Stimulated activated CD4-positive, alpha-beta T cell treated with anti-CD3 and anti-CD28 coated beads, Interleukin-2, amount 100 ng/mL, for 48 hours (primary cell): ENCODE measurements at places on chromosomes 2 and 18.

DNA sequence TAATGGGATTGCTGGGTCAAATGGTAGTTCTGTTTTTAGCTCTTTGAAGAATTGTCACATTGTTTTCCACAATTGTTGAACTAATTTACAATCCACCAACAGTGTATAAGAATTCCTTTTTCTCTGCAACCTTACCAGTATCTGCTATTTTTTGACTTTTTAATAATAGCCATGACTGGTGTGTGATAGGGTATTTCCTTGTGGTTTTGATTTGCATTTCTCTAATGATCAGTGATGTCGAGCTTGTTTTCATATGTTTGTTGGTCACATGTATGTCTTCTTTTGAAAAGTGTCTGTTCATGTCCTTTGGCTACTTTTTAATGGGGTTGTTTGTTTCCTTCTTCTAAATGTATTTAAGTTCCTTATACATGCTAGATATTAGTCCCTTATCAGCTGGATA lies 322.3 kb downstream of the CDH2 start:
- DNase-seq, result no peak

DNA sequence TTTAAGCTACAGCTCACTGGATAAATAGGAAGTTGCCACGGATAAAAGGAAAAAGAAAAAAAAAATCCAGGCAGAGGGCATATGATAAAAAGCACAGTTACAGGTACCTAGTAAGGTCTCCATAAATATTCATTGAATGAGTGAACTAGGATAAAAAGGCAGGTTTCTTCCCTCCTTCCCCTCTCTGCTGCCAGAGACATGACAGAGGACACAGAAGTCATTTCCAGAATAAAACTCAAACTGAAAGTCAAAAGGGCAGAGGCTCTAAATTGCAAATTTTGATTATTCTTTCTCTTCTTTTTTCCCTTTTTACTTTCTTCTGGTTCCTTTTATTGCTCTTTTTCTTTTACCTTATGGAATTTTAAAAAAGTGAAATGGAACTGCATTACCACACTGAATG lies 7.7 kb downstream of the CD302 start:
- no peak for DNase-seq

DNA sequence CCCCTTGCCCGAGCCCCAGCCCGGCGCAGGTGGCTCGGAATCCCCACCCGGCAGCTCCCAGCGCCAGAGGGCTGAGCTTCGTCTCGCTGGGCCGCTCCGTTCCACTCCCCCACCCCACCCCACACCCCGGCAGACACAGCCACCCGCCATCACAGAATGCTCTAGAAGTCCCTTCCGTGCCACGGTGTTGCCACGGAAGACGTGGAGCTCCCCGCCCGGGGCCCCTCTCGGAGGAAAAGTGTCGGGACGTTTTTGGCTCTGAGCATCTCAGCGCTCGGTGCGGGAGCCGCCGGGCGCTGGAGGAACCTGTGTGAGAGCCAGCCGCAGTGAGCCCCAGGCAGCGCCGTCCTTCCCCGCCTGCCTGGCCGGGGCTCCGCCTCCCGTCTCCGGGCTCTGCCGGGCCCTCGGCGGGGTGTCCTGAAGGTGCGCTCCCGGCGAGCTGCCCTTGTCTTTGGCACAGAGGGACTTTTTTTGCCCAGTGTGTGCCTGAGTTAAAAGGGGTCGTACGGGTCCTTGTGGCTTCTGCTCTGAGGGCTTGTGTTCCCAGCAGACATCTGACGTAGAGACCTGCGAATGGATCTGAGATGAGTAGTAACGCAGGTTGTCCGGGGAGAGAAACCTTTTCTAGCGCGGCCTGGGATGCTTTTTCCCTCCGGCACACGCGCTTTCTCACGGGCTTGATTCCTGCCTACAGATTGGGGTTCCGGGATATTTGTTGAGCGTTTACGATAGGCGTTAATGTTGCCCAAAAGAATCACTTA lies 1.8 kb downstream of the ZCCHC2 start:
- DNase-seq, result peak; percentile 50

DNA sequence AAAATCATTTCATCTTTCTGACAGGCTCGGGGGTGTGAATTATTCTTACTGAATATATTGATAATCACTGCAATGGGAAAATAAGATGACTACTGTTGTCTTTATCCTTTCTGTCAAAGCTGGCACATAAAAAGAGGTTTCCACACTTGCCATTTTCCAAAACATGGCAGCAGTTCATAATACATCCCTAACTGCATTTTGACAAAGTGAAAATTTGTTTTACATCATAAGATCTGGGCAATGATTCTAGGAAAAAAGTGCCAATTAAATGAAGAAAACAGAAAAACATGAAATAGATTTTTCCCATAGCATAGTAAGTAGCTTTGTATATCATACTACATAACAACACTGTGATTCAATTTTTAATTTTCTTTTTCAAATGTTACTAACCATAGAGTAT lies 65.4 kb downstream of the ERBB4 start:
- no peak for DNase-seq

GRCh38 chr2:196434217-196434616 lies 205.3 kb upstream of the CCDC150 start:
- DNase-seq, result no peak

GRCh38 chr2:69796174-69796573 lies 33.3 kb upstream of the GMCL1 start:
- no peak for DNase-seq

- no peak for DNase-seq
These were observed 38.1 kb downstream of the NAPG start for GRCh38 chr18:10563886-10564285.

DNA sequence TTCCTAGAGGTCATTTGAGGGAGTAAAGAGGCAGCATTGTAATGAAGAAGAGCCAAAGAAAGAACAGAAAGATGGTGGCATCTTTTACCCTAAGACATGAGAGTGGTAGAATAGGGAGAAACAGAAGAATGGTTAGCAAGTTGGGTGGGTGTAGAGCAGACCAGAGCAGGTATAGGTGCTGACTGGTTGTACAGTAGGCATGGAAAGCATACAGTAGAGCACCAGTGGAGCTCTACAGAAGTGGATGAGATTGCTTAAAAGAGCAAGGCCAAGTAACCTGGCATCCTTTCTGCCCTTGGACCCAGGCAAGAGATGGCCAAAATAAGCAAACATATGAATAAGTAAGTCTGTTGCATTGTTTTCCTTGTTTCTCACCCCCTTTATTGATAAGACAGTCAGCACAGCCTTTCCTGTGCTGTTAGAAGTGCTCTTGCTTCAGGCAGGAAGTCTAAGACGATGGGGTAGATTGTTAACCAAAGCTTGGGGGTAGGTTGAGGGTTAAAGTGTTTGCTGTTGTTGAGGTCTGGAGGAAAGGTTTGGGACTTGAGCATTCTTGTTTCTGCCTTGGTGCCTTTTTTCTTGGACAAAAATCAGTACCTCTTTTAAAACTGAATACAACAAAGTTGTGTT lies 76.9 kb downstream of the DIS3L2 start:
- DNase-seq, result no peak

DNA sequence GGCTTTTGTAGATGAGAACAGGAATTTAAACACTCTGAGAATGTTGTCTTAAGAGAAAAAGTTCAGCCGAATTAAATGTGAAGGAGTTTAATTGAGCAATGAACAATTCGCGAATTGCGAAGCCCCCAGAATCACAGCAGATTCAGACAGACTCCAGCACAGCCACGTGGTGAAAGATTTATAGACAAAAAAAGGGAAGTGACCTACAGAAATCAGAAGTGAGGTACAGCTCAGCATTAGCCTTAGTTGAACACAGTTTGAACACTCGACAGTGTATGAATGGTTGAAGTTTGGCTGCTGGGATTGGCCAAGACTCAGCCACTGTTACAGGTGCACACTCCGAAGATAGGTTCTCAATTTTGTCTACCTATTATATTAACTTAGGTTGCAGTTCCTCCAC lies 264.0 kb upstream of the CHST9 start:
- DNase-seq, result no peak

GRCh38 chr2:214310319-214310718 lies 100.5 kb upstream of the VWC2L start:
- no peak for DNase-seq

- DNase-seq, result no peak
These were observed 447.1 kb upstream of the HS6ST1 start for GRCh38 chr2:128765811-128766210.
